ENCODE measurements at places on chromosomes 7 and 10.

GRCh38 chr10:73812657-73813056 is 1.3 kb upstream of the NDST2 start:
- DNase-seq = no peak

- no peak for DNase-seq
Measured at GRCh38 chr7:51927738-51928137, 611.1 kb upstream of the COBL start.

- DNase-seq = no peak
Measured at GRCh38 chr7:3109311-3109915, 65.7 kb upstream of the CARD11 start.

DNA sequence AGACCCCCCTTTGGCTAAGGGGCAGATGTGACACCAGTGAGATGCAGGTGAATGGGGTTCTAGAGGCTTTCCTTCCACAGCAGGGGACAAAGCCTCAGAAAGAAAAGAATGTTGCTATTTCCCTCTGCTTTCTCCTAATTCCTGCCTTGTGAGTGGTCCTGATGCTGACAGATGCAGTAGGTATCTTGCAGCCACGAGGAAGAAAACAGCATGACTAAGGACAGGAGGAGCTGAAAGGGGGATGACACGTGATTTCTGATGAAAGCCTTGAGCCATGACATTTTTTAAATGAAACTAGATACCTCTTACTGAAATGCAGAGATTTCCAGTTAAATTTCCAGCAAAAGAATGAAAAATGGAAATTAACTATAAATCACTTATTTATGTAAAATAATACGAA is 92.4 kb downstream of the C1GALT1 start:
- no peak for DNase-seq

GRCh38 chr10:6607778-6608177 is 27.7 kb upstream of the PRKCQ start:
- DNase-seq = peak; percentile 7

DNA sequence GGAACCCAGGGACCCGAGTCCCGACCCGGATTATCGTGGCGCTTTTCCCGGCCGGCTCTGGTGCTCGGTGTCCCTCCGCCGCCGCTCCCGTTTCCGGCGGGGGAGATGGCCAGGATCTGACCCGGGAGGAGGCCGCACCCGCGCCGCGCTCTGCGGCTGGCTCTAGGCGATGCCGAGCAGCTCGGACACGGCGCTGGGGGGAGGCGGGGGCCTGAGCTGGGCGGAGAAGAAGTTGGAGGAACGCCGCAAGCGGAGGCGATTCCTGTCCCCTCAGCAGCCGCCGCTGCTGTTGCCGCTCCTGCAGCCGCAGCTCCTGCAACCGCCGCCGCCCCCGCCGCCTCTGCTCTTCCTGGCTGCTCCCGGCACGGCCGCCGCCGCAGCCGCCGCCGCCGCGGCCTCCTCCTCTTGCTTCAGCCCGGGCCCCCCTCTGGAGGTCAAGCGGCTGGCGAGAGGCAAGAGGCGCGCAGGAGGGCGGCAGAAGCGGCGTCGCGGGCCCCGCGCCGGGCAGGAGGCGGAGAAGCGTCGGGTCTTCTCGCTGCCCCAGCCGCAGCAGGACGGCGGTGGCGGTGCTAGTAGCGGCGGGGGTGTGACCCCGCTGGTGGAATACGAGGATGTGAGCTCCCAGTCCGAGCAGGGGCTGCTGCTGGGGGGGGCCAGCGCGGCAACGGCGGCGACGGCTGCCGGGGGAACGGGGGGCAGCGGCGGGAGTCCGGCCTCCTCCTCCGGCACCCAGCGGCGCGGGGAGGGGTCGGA is 593 bp downstream of the CDK13 start:
- no peak for DNase-seq

DNA sequence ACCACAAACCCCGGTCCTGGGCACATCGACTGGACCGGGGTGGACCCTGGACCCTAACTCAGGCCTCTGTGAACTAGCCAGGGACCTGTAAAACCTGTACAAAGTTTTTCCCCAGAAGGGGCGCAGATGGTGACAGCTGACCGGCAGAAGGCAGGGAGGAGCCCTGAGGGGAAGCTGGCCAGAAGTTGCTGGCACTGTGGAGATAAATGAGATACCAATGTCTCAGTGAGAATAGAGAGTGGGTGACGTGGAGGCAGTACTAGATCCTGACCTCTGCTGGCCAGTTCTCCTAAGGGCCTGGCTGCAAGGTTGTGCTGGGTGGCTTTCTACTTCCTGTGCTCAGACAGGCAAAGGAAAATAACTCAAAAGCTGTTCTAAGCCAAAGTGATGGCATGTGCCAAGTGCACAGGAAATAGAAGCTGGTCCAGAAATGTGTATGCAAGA is 10.6 kb upstream of the TSPAN14 start:
- peak; percentile 51 for DNase-seq

DNA sequence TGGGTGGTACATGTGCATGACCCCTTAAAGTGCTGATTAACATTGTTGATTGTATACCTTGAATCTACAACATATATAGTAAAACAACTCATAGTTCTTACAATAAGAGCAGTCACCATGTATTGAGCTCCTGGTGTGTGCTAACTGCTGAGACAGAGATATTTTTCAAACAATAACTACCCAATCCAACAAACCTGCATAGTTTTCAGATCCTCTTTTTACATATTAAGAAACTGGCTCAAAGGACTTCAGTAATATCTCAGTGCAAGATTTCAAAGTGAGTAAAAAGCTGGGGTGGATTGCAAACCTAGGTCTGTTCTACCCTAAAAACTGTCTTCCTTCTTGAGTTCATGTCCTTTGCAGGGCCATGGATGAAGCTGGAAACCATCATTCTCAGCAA is 272.2 kb downstream of the SNX13 start:
- no peak for DNase-seq

DNA sequence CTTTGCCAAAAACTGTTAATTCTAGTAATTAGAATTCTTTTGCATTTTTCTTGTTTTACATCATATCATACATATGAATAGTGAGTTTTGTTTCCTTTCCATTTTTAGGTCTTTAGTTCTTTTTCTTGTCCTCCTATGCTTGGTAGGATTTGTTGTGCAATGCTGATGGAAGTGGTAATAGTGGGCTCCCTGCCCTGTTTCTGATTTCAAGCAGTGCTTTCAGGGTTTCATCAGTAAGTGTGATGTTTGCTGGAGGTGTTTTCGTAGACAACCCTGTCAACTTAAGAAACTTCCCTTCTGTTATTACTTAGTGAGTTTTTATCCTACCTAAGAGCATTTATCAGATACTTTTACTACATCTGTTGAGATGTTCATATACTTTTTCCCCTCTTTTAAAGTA is 50.5 kb downstream of the CSGALNACT2 start:
- no peak for DNase-seq

- no peak for DNase-seq
Measured at GRCh38 chr10:103672345-103672744, 178.8 kb downstream of the NEURL1 start.

- no peak for DNase-seq
Measured at GRCh38 chr7:87058744-87059524, 520 bp downstream of the ELAPOR2 start.

DNA sequence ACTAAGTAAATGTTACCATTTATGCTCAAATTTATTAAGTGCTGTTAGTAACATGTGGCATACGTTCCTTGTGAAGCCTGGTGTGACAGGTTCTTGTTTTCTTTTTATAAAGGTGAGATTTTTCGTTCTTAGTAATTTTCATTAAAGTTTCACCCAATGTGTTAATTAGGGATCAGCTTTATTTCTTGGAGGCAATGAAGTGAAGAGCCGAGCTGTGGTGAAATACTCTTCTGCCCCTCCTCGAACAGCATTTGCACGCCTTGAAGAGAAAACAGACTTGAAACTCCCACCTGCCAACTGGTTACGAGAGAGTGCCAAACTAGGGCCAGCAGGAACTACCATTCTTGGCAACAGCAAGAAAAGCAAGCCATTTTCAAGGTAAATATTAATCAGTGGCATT is 1.5 kb downstream of the EDRF1 start:
- no peak for DNase-seq

- DNase-seq = no peak
Measured at GRCh38 chr10:11212288-11213085, 194.8 kb downstream of the CELF2 start.

- DNase-seq = no peak
Measured at GRCh38 chr7:149883452-149883861, 9.7 kb downstream of the ATP6V0E2 start.

- DNase-seq = no peak
Measured at GRCh38 chr10:2618690-2619089, 448.7 kb upstream of the PFKP start.

DNA sequence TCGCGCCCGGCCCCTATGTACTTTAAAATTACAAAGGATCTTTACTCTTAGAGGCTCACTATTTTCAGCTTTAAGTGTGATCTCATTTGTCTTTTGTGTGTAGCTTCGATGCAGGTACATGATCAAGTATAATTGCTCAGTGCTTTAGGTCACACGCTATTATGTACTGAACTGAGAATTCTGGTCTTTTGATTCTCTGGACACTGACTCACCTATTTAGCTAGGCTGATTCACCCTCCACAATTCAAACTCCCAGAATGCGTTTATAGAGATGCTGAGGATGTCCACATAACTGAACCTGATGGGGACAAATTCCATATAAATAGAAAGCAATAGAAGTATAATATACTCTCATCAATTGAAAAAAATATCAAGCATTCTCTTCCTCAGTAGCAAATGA is 57.8 kb downstream of the PRKCQ start:
- no peak for DNase-seq

DNA sequence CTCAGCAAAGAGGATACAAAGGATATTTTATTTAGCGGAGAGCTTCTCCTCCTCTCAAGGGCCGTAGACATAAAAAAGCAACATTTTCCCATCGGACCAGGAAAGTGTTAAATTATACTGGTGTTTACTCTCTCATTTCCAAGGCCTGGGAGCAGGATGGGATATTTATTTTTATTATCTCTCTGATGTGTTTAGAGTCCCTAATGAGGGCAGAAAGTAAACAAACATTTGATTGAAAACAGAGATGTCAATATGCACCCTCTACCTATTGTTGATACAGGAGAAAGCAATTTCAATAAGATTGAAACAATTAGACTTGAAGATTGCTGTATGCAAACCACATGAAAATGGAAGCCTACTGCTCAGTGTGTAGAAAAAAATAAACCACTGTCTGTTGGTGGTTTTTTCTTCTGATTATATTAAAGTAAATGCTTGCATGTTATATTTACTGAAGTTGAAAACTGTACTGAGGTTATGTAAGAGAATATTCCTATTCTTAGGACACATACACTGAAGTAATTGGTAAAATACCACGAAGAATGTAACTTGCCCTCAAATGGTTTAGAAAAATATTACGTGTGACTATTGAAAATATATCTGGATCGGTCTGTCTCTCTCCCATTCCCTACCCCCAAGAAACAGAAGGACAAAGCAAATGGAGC is 59.3 kb downstream of the ATXN7L1 start:
- no peak for DNase-seq
